ENCODE measurements at places on chromosomes 1 and 21. TPM values are rescaled to one million over a fixed set of nuclear protein-coding genes. Genes with fewer than 3 reads are reported as not detected.

The ABCA4 gene
- 11.4 TPM for polyA plus RNA-seq

GRCh38 chr1:204730826-204731459 is 45.4 kb upstream of the LRRN2 start:
- DNase-seq, result no peak

DNA sequence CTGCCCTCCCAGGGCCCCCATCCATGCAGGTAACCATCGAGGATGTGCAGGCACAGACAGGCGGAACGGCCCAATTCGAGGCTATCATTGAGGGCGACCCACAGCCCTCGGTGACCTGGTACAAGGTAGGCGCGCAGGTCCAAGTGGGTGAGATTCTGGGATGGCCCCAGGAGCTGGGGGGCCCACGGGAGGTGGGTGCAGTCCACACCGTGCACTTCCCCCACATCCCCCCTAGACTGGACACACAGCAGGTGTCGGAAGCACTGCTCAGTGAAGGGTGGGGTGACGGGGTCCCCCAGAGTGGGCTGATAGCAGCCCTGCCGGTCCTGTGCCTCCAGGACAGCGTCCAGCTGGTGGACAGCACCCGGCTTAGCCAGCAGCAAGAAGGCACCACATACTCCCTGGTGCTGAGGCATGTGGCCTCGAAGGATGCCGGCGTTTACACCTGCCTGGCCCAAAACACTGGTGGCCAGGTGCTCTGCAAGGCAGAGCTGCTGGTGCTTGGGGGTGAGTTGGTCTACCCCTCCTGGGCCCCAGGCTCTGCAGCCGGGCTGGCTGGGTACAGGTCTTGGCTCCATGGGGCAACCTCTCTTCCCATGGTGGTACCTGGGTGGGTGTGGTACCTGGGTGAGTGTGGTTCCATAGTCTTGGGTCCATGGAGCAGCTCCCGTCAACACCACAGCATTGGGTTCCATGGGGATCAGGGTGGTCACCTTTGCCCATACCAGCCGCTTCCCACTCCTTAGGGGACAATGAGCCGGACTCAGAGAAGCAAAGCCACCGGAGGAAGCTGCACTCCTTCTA is 40.4 kb downstream of the TRIM11 start:
- no peak for DNase-seq

The CLDN17 gene
- not detected for polyA plus RNA-seq

GRCh38 chr1:227885648-227886502 is 61.9 kb downstream of the WNT9A start:
- no peak for DNase-seq
